Stimulated activated CD8-positive, alpha-beta memory T cell treated with anti-CD3 and anti-CD28 coated beads, Interleukin-15, amount 100 ng/mL, for 24 hours (primary cell): ENCODE measurements at places on chromosomes 3 and 15.

DNA sequence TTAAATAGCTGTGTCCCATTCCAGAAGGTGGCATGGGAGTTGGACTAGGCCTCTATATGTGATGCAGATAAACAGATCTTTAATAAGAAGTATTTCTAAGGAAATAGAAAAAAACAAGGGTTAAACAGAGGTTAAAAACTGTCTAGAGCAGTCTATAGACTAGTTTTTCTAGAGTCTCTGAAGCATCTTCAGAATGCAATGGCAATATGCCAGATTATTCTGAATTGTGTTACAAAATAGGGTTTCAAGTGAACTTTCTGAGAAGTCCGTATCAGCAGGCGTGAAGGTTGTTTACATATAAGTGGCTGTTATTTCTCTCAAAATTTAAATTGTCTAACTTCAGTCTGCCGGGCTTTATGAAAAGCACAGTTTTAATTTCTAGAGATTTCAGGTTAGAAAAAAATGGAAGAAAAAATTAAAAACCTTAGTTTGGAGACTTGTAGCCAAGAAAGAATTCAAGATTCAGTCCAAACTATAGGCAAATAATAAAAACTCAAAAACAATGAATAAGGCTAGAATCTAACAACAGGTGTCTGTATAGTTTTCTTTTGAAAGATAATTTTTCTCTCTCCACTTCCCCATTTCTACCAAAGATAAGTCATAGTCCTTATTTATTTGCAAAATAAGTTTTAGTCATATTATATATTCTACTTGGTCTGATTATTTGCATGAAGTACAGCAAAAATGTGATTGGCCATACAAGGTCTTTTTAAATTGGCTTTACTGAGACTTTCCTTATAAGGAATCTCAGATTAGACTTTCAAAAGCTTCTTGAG lies 55.2 kb downstream of the OSTN start:
- DNase-seq: no peak

DNA sequence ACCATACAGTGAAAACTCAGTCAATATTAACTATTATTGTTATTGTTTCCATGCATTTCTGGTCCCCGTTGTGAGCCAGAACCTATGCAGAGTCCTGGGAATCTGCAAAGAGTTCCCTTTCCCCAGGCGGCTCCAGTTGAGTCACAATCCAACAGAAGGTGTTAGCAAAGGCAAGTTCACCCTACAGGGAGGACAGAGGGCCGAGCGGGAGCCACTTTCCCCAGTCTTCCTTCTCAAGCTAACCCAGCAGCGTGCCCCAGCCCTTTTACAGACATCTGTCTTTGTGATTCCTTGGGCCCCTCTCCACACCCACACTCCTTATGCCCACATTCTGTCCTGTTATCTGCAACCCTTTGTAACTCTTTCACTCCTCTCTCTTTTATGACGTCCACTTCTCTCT lies 13.1 kb upstream of the LTF start:
- DNase-seq: no peak

DNA sequence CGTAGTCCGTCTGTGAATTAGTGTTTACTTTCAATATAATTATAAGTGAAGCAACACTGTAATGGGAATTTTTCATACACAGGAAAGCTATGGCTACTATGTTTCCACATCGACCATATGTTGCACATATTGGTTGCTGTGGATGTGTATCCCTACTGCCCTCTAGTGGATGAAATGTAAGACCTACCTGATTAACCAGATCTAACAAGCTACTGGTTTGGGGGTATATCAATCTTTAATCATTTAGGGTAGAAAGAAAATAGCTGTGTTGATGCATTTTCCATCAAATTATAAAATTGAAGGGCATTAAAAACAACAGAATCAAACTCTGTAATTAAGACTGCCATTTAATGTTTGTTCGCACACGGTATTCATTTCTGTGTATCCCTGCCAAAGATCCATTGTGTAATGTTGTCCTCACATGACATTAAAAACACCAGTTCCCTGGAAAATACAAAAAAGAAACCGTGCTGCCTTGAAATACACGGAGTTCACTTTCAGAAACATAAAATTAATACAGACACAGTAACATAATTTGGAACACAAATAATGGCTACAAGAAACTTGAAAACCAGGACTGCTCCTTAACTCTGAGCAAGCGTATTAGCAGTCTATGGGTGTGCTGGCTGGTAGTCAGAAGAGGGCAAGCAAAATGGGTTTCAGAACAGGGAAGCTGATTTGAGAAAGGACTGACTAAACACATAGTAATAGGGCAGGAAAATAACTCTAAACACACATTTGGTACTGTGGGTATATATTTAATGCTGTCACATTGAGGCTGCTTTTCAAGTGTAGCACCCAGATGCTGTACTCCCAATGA lies 125.1 kb downstream of the TIGIT start:
- DNase-seq: no peak

DNA sequence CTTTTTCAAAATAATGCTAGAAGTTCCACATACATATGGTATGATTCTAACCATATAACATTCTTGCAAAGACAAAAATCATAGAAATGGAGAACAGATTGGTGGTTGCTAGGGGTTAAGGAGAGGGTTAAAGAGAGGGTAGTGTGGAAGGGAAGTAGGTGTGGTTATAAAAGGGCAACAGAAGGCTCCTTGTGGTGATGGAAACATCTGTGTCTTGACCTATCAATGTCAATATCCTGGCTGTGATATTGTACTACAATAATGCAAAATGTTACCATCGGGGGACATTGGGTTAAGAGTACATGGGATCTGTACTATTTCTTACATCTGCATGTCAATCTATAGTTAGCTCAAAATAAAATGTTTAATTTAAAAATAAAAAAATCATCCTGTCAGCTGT lies 67.8 kb upstream of the FSIP1 start:
- DNase-seq: no peak

GRCh38 chr15:26095710-26096330 lies 232.7 kb upstream of the ATP10A start:
- no peak for DNase-seq

- no peak for DNase-seq
Measured at GRCh38 chr15:84981711-84982300, at the start of gene PDE8A. PDE8A (plus strand) TSS chr15:84981856; CDS start chr15:84982163, 307 bp downstream.

- no peak for DNase-seq
Measured at GRCh38 chr15:87817553-87817952, 439.0 kb downstream of the NTRK3 start.

DNA sequence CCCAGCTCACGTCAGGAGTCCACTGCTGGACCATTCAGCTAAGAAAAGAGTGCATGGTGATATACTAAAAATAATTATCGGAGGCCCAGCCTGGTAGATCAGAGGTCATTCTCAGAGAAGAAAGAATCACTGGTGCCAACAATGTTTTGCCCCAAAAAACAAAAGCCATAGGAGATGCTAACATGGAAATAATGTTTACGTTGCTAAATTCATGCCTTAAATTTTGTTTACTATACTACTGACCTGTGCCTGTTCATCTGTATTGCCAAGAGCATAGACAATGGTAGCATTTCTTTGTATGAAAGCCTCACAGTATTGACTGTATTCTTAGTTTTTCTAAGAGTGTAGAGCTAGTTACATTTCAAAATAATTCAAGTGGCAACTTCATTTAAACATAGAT lies 138.1 kb upstream of the GPR149 start:
- no peak for DNase-seq

DNA sequence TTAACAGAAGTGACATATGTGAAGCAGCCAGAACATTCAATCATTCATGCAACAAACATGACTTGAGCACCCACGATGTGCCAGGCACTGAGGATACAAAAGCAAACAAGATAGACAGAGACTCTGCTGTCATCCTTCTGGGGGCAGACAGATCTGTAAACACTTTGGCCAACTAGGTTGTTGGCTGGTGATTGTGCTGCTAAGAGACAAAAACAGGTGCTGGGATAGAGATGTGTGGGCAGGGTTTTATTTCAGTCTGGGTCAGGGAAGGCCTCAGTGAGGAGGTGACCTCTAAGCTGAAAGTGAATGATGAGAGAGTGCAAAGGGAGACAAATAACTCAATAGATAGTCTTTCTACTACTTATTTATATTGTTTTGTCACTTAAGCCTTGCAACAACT lies 147.0 kb upstream of the VEPH1 start:
- no peak for DNase-seq

GRCh38 chr3:13494463-13495350 lies 14.6 kb downstream of the HDAC11 start:
- DNase-seq: no peak

DNA sequence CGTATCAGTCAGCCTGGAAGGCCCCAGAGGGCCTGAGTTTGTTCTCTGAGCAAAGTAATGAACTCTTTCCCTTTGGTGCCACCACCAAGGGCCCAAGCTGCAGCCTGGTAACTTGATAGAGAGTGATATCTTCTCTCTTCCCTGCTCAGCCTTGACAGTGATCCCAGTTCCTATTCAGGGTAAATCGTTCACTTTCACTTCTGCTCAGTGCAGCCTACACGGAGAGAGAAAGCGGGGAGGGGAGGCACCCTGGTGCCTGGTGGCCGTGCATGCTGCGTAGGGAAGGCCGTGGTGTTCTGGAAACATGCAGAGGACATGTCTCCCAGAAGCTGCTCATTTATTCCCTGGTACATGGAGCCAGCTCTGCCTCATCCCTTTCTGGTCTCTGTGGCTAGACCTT lies 54.9 kb downstream of the KIF9 start:
- DNase-seq: no peak

DNA sequence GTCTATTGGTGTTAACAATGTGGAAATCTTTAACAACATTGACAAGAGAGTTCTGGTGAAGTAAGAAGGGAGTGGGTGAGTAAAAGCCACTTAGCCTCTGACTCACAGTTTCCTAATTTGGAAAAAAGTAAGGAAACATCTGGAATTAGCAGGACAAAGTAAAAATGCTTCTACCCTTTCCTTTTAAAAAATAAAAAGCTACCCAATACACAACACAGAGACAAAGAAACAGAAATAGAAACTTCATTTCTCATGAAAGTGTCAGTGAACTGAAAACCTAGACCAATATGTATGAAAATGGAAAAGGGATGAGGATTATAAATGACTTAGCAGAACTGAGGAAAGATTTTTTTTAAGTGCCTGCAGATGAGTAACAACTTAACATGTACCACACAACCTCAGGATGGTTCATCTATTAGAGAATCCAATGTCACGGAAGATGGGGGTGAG lies 65.4 kb downstream of the SSR3 start:
- DNase-seq: no peak

DNA sequence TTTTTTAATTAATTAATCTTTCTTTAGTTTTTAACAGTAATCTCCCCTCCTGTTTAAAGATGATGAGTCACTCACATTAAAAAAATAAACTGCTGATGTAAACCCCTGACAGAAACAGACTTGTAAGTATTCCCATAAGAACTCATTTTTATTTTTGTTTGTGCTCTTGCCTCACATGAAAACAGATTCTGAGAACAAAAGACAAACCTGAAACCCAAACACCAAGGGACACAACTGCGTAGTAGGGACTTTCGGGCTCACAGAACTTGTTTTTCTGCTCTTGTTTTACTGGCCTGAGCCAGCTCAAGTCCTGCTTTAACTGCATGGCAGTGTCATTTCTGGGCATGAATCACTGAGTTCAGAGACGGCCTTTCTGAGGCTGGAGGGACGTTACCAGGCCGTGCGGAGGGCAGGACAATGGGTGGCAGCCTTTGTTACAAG lies 600.8 kb downstream of the FOXP1 start:
- DNase-seq: no peak

DNA sequence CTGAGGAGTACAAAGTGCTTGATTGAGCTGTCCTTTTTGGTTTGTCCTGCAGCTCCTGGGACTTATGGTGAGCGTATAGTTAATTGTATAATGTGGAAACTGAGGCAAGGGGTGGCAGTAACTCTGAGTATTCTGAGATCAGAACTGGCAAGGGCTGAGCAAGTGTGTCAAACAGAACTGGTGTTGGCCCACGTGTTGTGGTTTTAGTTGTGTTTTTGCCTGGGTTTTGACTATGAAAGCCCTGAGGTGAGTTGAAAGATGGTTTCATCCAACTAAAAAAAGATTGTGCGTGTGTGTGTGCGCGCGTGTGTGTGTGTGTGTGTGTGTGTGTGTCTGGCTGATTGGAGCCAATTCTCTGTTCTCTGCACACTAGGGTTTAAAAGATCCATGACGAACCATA lies 154.1 kb downstream of the EDEM1 start:
- DNase-seq: no peak

GRCh38 chr15:60993008-60993407 lies 236.1 kb downstream of the RORA start:
- DNase-seq: no peak

DNA sequence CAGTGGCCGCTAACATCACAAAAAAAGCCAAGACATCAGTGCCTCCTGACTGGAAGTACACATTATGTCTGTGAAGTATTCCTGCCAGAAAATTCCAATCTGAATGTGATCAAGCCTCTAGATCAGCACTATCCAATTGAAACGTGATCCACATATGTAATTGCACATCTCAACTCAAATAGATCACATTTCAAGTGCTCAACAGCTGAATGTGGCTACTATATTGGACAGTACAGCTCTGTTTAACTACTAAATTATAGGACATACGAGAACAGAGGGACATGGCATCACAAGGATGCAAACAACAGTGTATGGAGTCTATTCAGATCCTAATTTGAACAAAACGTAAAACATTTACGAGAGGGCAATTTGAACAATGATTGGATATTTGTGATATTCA lies 542 bp upstream of the UBAP1L start:
- no peak for DNase-seq

GRCh38 chr3:196740481-196741248 lies 1.0 kb downstream of the PAK2 start:
- no peak for DNase-seq

- DNase-seq: no peak
Measured at GRCh38 chr15:85793641-85794597, 806 bp downstream of the KLHL25 start.

DNA sequence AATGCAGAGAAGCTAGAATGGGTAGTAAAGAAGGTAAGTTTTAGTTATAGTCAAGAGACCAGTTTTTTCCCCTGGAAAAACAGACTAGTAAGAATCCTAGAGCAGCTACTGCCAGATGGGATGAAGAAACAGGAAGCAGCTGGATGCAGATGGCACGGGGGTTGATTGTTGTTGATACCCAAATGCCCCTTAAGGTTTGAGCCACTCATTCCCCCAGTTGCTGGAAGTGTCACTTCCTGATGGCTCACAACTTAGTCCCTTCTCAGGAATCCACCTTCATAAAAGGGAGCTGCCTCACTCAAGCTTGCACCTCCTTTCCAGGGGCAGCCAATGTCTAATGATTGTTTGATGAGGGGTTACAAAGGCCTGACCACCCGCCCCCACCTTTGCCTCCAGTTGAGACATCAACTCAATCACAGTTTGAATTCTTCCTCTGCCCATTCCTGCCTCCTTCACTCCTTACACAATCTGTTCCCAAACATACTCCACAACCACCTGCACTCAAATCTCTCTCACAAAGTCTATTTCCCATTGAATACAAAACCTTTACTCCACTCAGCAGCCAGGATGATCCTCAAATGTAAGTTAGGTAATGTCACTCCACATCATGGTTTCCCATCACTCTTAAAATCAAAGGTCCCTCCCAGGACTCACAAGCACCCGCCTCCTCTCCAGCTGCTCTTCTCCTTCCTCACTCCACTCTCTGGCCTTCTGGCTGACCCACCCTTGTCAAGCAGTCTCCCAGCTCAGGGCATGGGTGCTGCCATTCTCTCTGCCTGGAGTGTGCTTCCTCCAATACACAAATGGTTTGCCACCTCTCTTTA lies 450.1 kb upstream of the THBS1 start:
- no peak for DNase-seq

GRCh38 chr3:181290941-181291340 lies 301.4 kb upstream of the DNAJC19 start:
- no peak for DNase-seq
